Activated T-helper 1 cell treated with anti-CD3 and anti-CD28 coated beads, Interleukin-12 subunit alpha, Interleukin-12 subunit beta, Interleukin-2, Interleukin-4 antibody, amounts not matched to agents 30 ng/mL and 10 ng/mL and 1 ng/mL, durations not matched to agents 14 hours and 24 hours and 36 hours (primary cell): ENCODE measurements at places on chromosomes 2 and 18. TPM values are rescaled to one million over a fixed set of nuclear protein-coding genes. Genes with fewer than 3 reads are reported as not detected.

GRCh38 chr2:159089543-159089942 lies 121.1 kb downstream of the TANC1 start:
- H3K4me3 ChIP-seq, result no peak overlapping the region
- peaks cover 40% of the 10 kb centered on the region for H3K4me1 ChIP-seq
- no peaks in the 10 kb centered on the region for H3K36me3 ChIP-seq
- no peak overlapping the region for H3K27ac ChIP-seq
- no peaks in the 10 kb centered on the region for H3K27me3 ChIP-seq

DNA sequence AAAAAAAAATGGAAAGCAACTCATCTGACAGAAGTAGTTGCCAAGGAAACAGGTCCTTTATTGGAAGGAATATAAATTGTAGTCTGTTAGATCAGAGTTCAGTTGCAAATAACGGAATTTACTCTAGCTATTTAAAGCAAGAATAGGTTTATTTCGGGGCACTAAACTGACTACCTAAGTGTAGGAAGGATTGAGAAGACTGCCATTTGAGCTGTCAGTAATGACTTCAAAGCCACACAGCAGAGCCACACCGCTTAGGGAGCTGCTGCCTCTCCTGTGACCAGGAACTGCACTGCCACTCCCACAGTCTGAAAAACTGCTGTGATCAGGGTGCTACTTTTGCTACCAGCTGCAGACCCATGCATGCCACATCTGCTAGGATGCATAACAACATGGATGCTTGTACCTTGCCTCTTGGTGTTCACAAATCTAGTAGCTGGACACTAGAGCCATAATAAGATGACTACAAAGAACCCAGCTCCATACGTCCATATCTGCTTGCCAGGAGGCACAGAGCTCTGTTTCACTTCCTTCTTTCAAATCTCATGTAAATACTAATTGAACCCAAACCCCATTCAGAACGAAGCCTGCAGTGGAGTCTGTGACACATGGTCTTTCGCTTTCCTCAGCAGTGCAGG lies 2.2 kb downstream of the DSG2 start:
- no peaks in the 10 kb centered on the region for H3K36me3 ChIP-seq
- H3K4me1 ChIP-seq, result no peaks in the 10 kb centered on the region
- no peak overlapping the region for H3K4me3 ChIP-seq
- DNase-seq, result no peak
- no peak overlapping the region for H3K27ac ChIP-seq
- H3K27me3 ChIP-seq, result peaks cover 34% of the 10 kb centered on the region

Gene EMILIN2
- total RNA-seq, result 26.1 and 28.0 TPM in 2 replicates

DNA sequence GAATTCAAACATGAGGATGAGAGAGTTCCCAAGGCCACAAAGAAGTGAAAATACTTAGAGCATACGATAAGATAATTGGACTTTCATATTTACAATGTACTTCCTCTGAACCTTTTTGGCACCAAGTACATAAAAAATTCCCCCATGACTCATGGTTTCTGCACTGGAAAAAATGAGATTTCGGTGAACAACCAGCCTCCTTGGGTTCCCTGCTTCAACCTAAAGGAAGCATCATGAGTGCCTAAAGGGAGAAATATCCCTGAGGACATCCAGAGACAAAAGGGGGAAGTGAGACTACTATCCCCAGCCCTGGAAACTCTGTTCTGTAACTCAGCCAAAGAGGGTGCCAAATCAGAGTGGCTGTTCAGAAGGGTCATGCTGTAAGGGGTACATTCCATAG lies 562.7 kb upstream of the SLC39A10 start:
- DNase-seq, result no peak
- H3K36me3 ChIP-seq, result no peaks in the 10 kb centered on the region
- H3K4me1 ChIP-seq, result no peaks in the 10 kb centered on the region
- H3K27ac ChIP-seq, result no peak overlapping the region

Gene LRRC30
- total RNA-seq, result not detected in 2 replicates

- no peak overlapping the region for H3K27ac ChIP-seq
- no peak overlapping the region for H3K4me3 ChIP-seq
- H3K36me3 ChIP-seq, result peaks cover 56% of the 10 kb centered on the region
Observed at GRCh38 chr2:120219766-120220165, 3.4 kb downstream of the TMEM185B start.

GRCh38 chr2:9771481-9772017 lies 71.7 kb upstream of the TAF1B start:
- peaks cover 1% of the 10 kb centered on the region for H3K27me3 ChIP-seq
- H3K4me1 ChIP-seq, result peaks cover 21% of the 10 kb centered on the region
- DNase-seq, result no peak
- H3K4me3 ChIP-seq, result no peak overlapping the region
- H3K36me3 ChIP-seq, result no peaks in the 10 kb centered on the region

Gene ADRA2B
- 0.12 and 0.21 TPM in 2 replicates for total RNA-seq
